Fibroblast of the aortic adventitia (primary cell): ENCODE measurements at places on chromosomes 2 and 18.
A peak's percentile ranks its signal among the peaks of the same experiment; 100 is the strongest.

DNA sequence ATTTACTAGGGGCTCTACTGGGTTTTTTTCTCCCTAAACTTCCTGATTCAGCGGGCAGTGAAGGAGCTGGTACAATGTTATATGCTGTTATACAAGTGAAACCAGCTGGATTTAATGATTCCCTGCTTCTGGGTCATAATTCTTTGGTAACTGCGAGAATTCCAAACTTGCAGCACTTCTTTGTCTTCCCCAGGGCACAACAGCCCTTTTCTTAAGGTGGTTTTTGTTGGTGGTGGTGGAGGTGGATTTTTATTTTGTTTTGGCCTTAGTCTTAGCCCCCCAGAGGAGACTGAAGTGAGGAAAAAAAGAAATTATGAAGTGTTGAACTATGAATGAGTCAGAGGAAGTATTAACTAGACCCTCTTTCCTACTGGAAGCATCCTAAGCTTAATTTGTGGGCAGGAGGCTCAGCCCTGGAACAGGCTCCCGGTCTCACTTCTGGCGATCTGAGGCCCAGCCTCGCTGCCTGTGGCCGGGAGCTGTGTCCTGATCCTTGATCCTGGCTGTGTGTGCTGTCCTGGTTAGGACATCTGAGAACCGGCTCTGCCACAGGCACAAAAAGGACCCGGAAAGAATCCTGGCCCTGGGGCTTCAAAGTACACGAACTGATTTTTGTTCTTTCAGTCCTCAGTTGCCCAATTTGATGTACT is 141.9 kb downstream of the LYPD6B start:
- no peak for DNase-seq

GRCh38 chr2:240089306-240089705 is 36.0 kb upstream of the OR6B3 start:
- no peak for DNase-seq

DNA sequence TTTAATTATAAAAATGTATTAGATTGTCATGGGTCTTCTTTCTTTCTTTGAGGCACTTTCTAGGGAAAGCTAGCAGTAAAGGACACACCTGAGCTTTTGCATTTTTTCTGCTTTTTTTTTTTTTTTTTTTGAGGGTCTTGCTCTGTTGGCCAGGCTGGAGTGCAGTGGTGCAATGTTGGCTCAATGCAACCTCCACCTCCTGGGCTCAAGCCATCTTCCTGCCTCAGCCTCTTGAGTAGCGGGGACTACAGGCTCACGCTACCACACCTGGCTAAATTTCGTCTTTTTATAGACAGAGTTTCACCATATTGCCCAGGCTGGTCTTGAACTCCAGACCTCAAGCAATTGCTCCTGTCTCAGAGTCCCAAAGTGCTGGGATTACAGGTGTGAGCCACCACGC is 40.5 kb downstream of the ROCK1 start:
- no peak for DNase-seq

DNA sequence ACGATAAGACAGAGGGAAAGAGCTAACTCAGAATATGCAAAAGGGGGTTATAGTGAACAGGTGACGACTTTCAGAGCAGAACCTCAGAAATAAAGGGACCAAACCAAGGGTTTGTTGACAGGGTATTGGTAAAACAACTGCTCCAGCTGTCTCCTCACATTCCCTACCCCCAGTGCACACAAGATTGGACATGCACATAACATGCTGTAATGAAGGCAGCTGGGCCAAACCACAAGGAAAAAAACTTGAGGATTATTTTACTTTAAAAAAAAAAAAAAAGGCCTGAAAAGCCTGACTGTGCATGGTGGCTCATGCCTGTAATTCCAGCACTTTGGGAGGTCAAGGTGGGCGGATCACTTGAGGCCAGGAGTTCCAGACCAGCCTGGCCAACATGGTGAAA is 3.5 kb downstream of the RBM43 start:
- DNase-seq = peak; percentile 87

DNA sequence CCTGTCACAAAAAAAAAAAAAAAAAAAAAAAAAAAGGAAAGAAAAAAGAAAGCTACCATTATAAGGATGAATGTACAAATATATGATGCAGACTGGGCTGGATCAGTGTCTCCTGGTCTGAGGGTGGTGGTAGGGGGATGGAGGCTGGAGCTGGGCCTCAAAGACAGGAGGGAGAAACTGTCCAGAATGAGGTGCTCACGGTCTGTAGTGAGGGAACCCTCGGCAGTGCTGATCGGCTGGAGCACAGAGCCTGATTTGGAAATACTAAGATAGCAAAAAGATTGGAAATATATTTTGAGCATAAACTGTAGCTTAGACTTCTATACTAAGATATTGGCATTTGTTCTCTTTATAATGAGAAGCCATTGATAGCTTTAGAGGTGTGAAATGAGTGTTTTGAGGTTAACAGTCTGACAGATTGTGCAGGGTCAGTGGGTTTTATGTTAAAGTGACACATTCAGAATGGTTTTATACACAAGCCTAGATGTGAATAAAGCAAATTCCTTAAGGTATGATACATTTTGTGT is 7.9 kb upstream of the SLC3A1 start:
- DNase-seq = no peak

- DNase-seq = peak; percentile 87
These were observed 118.8 kb upstream of the RBMS1 start for GRCh38 chr2:160612266-160612856.

DNA sequence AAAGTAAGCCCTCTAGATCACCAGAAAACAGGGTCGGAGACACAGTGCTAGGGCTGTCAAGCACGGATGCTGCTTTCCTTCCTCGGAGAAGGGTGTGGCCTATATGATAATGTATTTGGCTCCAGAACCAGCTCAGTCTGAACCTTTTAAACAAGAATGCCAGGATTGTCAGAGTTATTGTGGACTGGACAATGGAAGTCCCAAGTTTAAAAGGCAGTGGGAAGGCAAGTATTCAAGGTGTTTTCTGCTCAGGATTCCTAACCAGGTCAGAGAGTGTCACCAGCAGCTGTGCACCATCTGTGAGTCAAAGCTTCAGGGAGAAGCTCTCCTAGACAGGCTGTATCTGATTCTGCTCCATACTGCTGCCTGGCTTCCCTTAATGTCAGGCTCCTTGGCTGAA is 94.8 kb downstream of the SPOPL start:
- peak; percentile 3 for DNase-seq

DNA sequence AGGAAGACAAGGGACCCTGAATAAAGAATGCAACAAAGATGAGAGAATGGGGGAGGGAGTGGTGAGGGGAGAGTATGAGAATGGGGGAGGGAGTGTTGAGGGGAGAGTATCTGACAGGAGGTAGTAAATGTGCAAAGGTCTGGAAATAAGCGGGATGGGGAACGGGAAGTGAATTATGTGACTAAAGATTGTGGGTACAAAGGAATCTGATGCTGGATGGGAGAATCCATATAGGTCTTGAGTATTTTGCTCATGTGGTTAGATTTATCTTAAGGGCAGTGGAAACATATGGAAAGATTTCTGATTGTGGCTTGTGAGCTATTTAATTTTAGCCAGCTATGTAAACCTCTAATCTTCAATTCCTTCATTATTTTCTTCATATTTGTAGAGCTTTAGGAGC is 593.4 kb downstream of the DCC start:
- DNase-seq = no peak

GRCh38 chr2:19833978-19834377 is 67.8 kb downstream of the TTC32 start:
- DNase-seq = no peak

DNA sequence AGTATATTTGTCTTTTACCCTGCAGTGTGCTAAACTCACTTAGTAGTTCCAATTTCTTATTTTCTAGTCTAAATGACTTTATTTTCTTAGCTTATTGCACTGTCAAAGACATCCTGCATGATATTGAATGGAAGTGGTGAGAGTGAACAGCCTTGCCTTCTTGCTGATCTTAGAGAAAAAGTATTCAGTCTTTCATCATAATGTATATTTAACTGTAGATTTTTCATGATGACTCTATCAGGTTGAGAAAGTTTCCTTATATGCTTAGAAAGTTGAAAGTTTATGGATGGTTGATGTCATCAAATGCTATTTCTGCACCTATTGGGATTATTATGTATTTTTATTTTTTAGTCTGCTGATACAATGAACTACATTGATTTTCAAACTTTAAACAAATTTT is 21.3 kb upstream of the COL3A1 start:
- no peak for DNase-seq
